Stimulated activated CD4-positive, alpha-beta T cell treated with anti-CD3 and anti-CD28 coated beads, TNF-alpha, amount 100 ng/mL, for 1 hour (primary cell): ENCODE measurements at places on chromosomes 6 and 20.

DNA sequence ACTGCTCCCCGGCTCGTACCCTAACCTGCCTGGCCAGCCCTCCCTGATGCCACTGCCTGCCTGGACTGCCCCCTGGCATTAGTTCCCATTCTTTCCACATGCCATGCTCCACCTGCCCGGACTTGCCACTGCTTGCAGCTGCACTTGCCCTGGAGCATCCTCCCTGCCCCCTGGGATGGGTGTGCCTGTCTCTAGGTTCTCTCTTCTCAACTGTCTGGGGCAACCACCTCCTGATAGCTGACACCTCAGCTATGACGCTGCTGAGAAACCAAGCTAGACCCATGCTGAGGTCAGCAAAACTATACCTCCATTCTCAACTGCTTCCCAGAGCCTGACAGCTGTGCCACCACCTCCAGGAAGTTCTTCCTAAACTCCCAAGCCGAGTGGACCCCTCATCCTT lies 72.1 kb downstream of the PERP start:
- no peak for DNase-seq

GRCh38 chr6:134724771-134725340 lies 225.0 kb downstream of the ALDH8A1 start:
- DNase-seq = no peak

GRCh38 chr6:90729057-90729456 lies 142.2 kb upstream of the MAP3K7 start:
- DNase-seq = no peak

GRCh38 chr6:33621711-33622388 lies 728 bp downstream of the ITPR3 start:
- peak; percentile 38 for DNase-seq

GRCh38 chr6:155389130-155389529 lies 66.5 kb downstream of the NOX3 start:
- DNase-seq = no peak

DNA sequence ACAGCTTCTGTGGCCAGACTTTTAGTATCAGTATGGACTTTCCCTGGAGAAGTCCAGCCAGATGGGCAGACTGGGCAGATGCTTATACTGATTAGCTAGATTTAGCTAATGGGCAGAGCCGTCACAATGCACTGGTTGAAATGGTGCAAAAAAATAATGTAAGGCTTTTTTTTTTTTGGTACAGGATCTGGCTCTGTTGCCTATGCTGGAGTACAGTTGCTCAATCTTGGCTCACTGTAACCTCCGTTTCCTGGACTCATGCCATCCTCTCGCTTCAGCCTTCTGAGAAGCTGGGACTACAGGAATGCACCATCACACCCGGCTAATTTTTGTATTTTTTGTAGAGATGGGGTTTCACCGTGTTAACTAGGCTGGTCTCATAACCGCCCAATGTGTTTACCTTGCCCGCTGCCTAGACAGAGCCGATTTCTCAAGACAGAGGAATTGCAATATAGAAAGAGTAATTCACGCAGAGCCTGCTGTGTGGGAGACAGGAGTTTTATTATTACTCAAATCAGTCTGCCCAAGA lies 16.4 kb upstream of the KIFC1 start:
- no peak for DNase-seq

- no peak for DNase-seq
Observed at GRCh38 chr20:53738945-53739798, 145.5 kb upstream of the ZNF217 start.

DNA sequence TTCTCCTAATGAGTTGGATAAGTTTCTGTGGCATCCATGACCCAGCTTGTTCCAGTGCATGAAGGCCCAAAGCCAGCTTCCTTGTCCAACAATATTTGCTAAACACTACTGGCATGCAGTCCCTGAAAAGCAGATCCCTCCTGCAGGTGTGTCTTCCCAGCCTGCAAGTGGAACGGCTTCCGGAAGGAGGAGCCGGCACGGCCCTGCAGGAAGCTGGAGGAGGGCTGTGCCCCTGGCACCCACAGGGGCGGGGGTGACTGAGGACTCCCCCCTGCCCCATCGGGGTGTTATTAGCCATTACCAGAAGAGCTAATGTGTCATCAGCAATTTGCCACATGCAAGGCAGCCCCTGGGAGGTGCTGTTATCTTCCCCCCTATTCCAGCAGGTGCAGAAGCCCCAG lies 27.4 kb downstream of the NPEPL1 start:
- DNase-seq = no peak

- no peak for DNase-seq
Observed at GRCh38 chr6:155591741-155592140, 136.1 kb upstream of the NOX3 start.

- no peak for DNase-seq
Observed at GRCh38 chr6:41914869-41915530, 5.9 kb downstream of the MED20 start.

GRCh38 chr20:15949391-15949790 lies 623.9 kb downstream of the KIF16B start:
- DNase-seq = no peak

DNA sequence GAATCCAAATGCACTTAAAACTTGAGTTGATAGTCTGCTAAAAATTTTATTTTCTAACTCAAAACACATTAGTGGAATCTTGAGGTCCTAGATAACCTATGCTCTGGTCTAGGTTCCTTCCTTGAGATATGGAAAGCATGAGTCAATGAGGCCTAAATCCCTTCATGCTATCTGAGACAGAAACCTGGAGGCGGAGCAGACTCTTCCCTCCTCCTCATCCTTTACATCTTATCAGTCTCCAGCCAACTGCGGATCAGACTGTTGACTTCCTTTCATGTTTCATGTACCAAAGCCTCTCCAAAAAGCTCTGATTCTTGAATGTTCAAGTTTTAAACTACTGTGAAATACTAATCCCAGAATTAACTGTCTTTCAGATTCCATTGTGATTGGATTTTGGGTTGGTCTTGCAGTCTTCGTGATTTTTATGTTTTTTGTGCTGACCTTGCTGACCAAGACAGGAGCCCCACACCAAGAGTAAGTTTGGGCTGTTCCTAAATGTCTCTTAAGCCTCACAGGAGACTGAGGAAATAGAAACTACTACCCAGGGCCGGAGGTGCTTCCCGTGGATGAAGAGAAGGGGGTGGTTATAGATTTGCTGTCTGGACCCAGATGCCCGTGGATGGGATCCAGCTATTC lies 29.1 kb downstream of the MRAP2 start:
- DNase-seq = no peak

- no peak for DNase-seq
Observed at GRCh38 chr20:63070771-63071540, 64.2 kb upstream of the BHLHE23 start.

GRCh38 chr6:28161410-28162079 lies 19.9 kb downstream of the ZKSCAN8 start:
- DNase-seq = peak; percentile 85

- DNase-seq = no peak
Observed at GRCh38 chr6:165769401-165769800, 106.4 kb upstream of the PDE10A start.

DNA sequence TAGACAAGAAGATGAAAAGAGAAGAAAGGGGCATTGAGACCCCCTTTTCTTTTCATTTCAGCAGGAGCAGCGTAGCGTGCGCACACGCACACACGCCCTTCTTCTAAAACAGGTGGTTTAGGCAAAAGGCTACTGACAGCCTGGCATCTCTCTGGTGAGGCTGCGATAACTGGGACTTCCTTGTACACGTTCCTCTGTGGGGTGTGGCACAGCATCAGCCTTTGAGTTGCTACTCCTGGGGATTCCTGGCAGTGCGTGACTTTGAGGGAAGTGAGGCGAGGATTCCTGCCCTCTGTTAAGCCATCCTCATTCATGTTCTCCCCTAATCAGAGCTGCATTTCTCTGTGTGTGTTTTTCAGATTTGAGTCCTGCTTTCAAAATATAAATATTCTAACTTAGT lies 94.7 kb downstream of the TMEM170B start:
- DNase-seq = no peak

- DNase-seq = no peak
Observed at GRCh38 chr6:167148021-167148420, 9.8 kb downstream of the GPR31 start.
